Osteocyte (in vitro differentiated cells): ENCODE measurements at places on chromosomes 11 and 22.

DNA sequence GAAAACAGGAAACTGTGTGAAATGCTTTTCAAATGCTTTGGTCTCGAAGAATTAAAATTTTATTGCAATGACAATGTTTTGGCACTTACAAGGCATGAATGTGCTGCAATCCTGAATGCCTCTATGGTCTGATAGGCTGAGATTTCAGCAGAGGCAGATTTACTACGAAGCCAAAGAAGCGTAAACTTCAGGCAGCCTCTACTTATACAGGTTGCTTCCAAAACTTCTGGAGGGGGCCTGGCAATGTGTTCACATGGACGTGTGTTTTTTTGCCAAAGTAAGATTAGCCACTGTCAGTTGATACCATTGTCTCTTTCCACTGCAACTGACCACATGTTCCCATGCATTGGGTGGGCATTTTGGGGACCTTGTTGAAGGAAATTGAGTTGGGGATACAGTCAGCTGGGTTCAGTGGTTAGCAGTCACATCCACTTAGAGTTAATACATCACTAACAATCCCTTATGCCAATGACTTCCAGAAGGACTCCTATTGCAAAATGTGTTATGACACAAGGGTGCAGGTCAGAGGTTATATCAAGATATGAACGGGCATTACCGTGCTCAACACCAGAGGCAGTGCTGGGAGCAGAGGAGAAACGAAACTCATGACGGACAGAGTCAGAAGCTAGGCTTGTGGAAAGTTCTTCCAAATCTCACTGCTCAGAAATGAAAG, 48.8 kb downstream of the ABTB2 start:
- no peak overlapping the region for H3K4me3 ChIP-seq
- no peak overlapping the region for H3K27ac ChIP-seq
- no peak for DNase-seq
- H3K27me3 ChIP-seq, result peaks cover 13% of the 10 kb centered on the region
- H3K4me1 ChIP-seq, result peaks cover 2% of the 10 kb centered on the region

GRCh38 chr11:94731880-94732601, 36.1 kb upstream of the AMOTL1 start:
- peaks cover 31% of the 10 kb centered on the region for H3K4me1 ChIP-seq
- no peaks in the 10 kb centered on the region for H3K27me3 ChIP-seq
- no peaks in the 10 kb centered on the region for H3K36me3 ChIP-seq
- H3K4me3 ChIP-seq, result no peak overlapping the region
- no peak for DNase-seq

GRCh38 chr11:37124384-37124783, 526.3 kb upstream of the RAG2 start:
- no peaks in the 10 kb centered on the region for H3K36me3 ChIP-seq
- H3K4me1 ChIP-seq, result no peaks in the 10 kb centered on the region

DNA sequence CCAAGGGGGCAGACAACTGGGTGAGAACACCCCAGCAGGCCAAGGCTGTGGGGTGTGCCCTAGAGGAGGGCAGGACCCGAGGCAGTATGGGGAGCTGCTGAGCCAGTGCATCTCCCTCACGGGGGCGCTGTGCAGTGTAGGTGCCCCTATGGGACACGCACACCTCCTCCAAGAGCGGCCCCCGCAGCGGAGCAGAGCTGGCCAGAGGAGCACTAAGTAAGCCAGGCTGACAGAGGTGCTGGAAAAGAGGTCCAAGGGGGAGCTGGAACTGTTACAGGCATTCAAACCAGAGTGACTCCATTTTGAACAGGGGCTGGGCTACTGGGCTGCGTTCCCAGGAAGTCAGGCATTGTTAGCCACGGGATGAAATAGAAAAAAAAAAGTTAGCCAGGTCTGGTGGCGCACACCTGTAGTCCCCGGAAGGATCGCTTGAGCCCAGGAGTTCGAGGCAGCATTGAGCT, 41.8 kb downstream of the TST start:
- peak overlapping the region; percentile 77 for H3K4me3 ChIP-seq
- H3K27ac ChIP-seq, result peak overlapping the region; percentile 66
- DNase-seq, result no peak
- peaks cover 9% of the 10 kb centered on the region for H3K4me1 ChIP-seq
- no peaks in the 10 kb centered on the region for H3K36me3 ChIP-seq

DNA sequence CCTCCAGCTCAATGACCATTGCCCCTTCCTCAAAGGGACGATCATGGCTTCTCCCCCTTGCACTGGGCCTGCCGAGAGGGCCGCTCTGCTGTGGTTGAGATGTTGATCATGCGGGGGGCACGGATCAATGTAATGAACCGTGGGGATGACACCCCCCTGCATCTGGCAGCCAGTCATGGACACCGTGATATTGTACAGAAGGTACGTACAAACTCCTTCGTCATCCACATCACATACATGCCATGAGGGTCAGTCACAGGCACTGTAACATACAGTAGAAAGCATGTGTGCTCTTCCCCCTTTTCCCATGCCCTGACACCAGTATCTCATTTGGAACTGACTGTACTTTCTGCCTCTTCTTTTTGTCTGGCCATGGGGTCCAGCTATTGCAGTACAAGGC, 4.0 kb downstream of the TAF10 start:
- no peak overlapping the region for H3K27ac ChIP-seq
- H3K36me3 ChIP-seq, result peaks cover 22% of the 10 kb centered on the region
- H3K4me3 ChIP-seq, result no peak overlapping the region

- no peak overlapping the region for H3K4me3 ChIP-seq
- H3K27ac ChIP-seq, result no peak overlapping the region
- peaks cover 5% of the 10 kb centered on the region for H3K4me1 ChIP-seq
- DNase-seq, result peak; percentile 32
- peaks cover 66% of the 10 kb centered on the region for H3K27me3 ChIP-seq
These were observed 75.6 kb upstream of the GRAMD1B start for GRCh38 chr11:123354371-123354975.

DNA sequence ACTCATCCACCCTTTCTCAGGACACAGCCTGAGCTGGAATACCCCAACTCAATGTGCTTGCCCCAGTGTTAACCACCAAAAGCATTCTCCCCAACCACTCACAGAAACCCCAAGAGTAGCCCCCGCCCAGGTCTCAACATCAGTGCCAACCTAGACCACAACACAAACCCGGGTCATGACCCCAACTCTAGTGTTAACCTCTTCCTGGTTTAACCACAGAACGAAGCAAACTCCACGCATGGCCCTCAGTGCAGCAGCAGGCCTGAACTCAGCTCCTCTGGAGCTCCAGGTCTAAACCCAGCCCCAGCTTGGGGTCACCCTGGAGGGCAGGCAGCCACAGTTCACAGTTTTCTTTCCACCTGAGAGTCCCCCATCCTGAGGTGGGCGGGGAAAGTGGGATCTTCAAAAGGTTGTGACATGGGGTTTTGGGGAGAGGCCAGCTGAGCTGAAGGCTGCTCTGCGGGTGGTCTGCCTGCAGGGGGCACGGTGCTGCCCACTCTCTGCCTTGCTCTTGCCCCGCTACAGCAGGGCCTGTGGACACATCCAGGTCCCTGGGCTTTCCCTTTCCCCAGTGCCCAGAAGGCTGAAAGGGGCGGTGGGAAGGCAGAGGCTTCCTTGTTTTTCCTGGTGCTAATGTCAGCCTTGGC, 37.9 kb downstream of the NECTIN1 start:
- no peak overlapping the region for H3K27ac ChIP-seq
- DNase-seq, result no peak
- H3K27me3 ChIP-seq, result no peaks in the 10 kb centered on the region
- peaks cover under 1% of the 10 kb centered on the region for H3K4me1 ChIP-seq
- H3K4me3 ChIP-seq, result no peak overlapping the region

- H3K27ac ChIP-seq, result peak overlapping the region; percentile 100
- H3K27me3 ChIP-seq, result no peaks in the 10 kb centered on the region
- H3K36me3 ChIP-seq, result peaks cover 52% of the 10 kb centered on the region
- peaks cover 56% of the 10 kb centered on the region for H3K4me1 ChIP-seq
- H3K4me3 ChIP-seq, result peak overlapping the region; percentile 100
- no peak for DNase-seq
These were observed 2.2 kb downstream of the SLC3A2 start for GRCh38 chr11:62882788-62883501.

DNA sequence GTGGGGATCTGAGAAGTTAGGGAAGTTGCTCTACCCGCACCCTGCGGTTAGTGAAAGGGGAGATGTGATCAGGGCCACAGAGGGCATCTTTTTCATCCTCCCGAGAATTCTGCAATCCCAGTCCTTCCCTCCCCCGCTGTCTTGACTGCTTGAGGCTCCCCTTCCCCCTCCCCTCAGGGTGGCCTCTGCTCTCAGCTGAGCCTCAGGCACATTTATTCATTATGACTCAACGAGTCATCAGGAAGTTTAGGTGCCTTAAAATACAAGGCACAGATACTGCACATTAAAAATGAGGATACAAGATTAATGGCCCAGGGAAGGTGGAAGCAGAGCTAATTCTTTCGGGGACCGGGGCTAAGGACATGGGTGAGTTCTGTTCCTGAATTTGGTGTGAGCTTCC, 104.0 kb downstream of the CACNA1I start:
- no peak for DNase-seq
- H3K36me3 ChIP-seq, result peaks cover 3% of the 10 kb centered on the region
- H3K27ac ChIP-seq, result no peak overlapping the region
- H3K4me1 ChIP-seq, result no peaks in the 10 kb centered on the region
- H3K4me3 ChIP-seq, result no peak overlapping the region

DNA sequence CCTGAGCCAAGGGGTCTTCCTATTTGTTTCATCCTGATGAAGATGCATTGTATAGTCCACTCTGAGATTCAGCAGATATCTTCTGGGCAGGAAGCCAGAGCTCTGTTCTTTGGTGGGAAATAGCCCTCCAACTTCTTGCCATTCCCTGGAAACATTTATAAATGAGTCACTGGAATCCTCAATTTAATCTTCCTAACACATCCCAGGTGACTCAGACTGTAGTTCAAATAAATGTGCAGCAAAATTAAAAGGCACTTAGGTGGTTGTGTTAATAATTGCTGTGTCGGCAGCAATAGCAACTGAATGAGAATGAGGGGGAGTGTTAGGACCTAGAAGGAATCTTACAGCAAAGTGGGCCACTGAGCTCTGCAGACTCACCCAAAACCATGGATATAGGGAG, 108.6 kb downstream of the INSC start:
- no peak for DNase-seq
- no peaks in the 10 kb centered on the region for H3K4me1 ChIP-seq
- H3K27ac ChIP-seq, result no peak overlapping the region
- no peak overlapping the region for H3K4me3 ChIP-seq

DNA sequence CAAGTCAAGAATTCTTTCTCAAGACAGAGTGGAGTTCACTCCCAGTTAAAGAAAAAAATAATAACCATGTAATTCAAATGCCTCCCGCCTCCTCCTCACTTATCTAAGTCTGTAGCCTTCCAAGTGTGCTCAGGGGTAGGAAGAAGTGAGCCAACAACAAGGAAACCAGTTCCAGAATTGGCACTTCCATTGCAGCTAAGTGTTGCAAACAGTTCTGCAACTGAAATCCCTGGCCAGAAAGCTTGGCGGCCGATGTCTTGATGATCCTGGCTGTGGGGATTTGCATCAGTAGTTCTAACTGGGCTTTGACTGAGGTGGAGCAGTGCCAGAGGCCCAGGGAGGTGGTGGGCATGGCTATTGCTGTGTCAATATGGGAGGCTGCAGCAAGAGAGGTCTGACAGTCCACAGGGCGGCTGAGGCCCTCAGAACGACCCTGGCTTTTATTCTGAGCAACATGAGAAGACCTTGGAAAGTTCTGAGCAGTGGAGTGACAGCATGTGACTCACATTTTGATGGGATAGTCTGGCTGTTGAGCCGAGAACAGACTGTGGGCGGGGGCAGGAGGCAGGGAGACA, 19.2 kb downstream of the DHCR7 start:
- H3K4me1 ChIP-seq, result no peaks in the 10 kb centered on the region
- no peak for DNase-seq
- H3K4me3 ChIP-seq, result no peak overlapping the region
- peaks cover 3% of the 10 kb centered on the region for H3K27me3 ChIP-seq
- H3K27ac ChIP-seq, result no peak overlapping the region
- H3K36me3 ChIP-seq, result no peaks in the 10 kb centered on the region

- no peak for DNase-seq
- no peaks in the 10 kb centered on the region for H3K4me1 ChIP-seq
- H3K27me3 ChIP-seq, result no peaks in the 10 kb centered on the region
These were observed 149.5 kb downstream of the PGR start for GRCh38 chr11:100980156-100980555.

- no peak overlapping the region for H3K4me3 ChIP-seq
- H3K27ac ChIP-seq, result no peak overlapping the region
- no peak for DNase-seq
These were observed 6.9 kb downstream of the GP1BB start for GRCh38 chr22:19730198-19730597.

DNA sequence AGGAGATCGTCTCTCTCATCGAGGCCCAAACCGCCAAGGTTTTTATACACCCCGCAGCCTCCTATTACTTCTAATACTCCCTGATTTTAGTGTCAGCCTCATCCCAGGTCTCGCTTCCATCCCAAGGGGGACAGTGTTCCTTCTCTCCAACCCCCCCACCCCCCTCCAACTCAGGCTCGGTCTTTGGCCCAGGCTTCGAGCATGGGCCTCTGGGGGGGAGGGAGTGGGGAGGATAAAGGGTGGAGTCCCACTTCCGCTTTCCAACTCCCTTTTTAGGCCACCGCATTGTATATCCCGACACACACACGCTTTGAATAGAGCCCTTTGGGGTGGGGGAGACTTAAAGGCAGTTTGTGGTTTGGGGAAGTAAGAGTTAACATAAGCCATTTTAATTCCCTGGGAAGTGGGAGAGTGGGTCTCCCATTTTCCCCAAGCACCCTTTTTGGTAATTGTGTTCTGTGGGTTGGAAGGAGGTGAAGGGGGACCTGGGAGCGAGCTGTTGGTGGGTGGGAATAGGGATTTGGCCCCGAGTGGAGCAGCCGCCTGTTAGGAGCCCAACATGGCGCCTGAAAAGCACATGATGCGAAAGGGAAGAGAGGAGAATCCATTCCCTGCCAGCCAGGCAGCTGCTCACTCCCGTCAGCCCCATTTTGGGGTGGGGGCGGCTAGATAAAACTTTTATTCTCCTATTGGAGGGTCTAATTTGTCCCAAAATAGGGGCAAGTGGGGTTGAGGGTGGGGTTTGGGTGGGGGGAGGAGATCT, 844 bp downstream of the PCF11 start:
- peaks cover 22% of the 10 kb centered on the region for H3K36me3 ChIP-seq
- no peak for DNase-seq
- H3K27me3 ChIP-seq, result no peaks in the 10 kb centered on the region
- peaks cover 40% of the 10 kb centered on the region for H3K4me1 ChIP-seq
- peak overlapping the region; percentile 99 for H3K4me3 ChIP-seq
- peak overlapping the region; percentile 100 for H3K27ac ChIP-seq

DNA sequence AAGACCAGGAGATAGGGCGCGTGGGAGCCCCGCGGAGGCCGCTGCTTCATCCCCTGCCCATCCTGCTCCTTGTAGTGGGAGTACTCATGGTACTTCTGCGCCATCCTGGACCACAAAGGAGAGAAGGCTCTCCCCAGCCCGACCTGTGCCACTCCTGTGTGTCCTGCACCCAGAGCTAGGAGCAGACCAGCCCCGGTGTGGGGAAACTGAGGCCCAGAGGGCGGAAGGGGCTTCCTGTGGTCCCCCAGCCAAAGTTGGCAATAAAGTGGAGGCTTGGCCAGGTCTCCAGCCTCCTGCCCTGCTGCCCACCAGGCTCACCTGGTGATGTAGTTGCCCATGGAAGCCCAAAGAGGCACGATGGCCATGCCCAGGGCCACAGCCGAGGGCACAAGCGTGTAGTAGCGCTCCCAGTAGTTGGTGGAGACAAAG, 4.7 kb downstream of the UNC93B1 start:
- peaks cover 14% of the 10 kb centered on the region for H3K4me1 ChIP-seq
- no peaks in the 10 kb centered on the region for H3K36me3 ChIP-seq
- H3K27ac ChIP-seq, result no peak overlapping the region
- DNase-seq, result no peak
- no peak overlapping the region for H3K4me3 ChIP-seq
